Muscle of leg (tissue), 16 donors: ENCODE measurements at places on chromosomes 2 and 18. TPM values are rescaled to one million over a fixed set of nuclear protein-coding genes. Genes with fewer than 3 reads are reported as not detected.
A peak's percentile ranks its signal among the peaks of the same experiment; 100 is the strongest.

DNA sequence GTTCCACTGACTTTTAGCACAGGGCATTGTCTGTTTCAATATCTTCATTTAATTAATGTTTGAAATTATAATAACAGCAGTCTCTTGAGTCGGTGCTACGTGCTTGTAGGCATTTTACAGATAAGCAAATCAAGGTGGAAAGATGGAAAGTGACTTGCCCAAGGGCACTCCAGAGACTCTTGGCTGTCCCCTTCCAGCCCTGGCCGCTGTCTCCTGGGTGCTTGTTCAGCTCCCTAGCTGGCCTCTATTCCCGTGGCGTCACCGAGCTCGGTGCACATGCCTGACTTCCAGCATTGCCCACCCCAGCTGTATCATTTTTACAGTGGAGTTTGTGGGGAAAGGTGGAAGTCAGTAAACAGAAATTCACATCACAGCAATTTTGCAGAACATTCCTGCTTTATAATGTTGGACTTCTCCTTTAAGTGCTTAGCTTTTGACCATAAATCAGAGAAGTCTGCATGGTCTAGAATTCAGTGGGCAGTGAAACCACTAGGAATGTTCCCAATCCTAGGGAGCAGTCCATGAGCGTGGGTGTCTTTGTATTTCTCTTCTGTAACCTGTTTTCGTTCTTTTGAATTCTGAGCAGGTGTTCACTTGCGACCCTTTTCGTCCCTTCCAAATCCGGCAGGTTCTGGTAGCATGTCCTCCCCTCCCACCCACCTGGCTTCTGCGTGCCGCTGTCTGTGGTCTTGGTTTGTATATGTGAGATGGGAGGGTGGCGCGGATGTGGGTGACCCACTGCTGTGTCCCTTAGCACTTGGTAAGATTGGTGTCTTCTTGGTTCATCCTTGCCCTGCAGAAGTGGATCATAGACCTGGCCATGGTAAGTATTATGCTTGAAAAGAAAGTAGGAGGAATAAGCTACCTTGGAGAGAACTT, 8.4 kb downstream of the SLC66A3 start:
- H3K27ac ChIP-seq: no peak overlapping the region
- no peaks in the 10 kb centered on the region for H3K27me3 ChIP-seq
- no peak for DNase-seq
- H3K36me3 ChIP-seq: peaks cover 5% of the 10 kb centered on the region

- H3K4me1 ChIP-seq: peaks cover 25% of the 10 kb centered on the region
- DNase-seq: peak; percentile 85
- no peaks in the 10 kb centered on the region for H3K36me3 ChIP-seq
- no peak overlapping the region for H3K4me3 ChIP-seq
- H3K27ac ChIP-seq: no peak overlapping the region
These were observed 67.3 kb downstream of the APOB start for GRCh38 chr2:20976527-20976926.

GTF2A1L gene
- 3.4 TPM for total RNA-seq

GRCh38 chr2:35292199-35292598, 1063.4 kb upstream of the CRIM1 start:
- no peak for DNase-seq
- no peaks in the 10 kb centered on the region for H3K4me1 ChIP-seq
- no peaks in the 10 kb centered on the region for H3K27me3 ChIP-seq
- H3K4me3 ChIP-seq: no peak overlapping the region

DNA sequence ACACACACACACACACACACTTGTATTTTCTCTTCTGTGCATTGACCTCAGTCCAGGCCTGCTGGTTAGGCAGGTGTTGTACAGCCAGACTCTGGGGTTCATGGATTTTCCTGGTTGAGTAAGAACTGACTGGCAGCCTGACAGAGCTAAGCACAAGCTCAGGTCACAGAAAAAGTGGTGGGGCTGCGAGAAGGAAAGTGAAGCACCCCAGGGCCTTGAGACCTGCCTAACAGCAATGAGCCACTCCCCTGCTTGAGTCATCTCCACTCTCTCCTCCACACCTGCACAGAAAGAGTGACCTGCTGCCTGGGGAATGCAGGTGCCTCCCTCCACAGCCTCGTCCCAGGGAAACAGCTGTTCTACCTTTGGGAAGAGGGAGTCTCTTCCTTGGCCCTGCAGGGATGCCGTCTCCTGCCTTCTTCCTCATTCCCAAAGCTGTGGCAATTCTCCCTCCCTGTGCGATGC, 91.4 kb upstream of the LGALSL start:
- no peak for DNase-seq
- no peaks in the 10 kb centered on the region for H3K27me3 ChIP-seq
- H3K4me3 ChIP-seq: no peak overlapping the region
- peaks cover 11% of the 10 kb centered on the region for H3K4me1 ChIP-seq

GRCh38 chr2:74673826-74674528, 19.9 kb downstream of the SEMA4F start:
- no peaks in the 10 kb centered on the region for H3K4me1 ChIP-seq
- peaks cover 16% of the 10 kb centered on the region for H3K36me3 ChIP-seq
- H3K27ac ChIP-seq: no peak overlapping the region
- no peak for DNase-seq

ABCG8 gene
- total RNA-seq: not detected

GRCh38 chr2:28802975-28803429, 7.6 kb upstream of the SPDYA start:
- DNase-seq: no peak
- no peaks in the 10 kb centered on the region for H3K4me1 ChIP-seq
- H3K27ac ChIP-seq: no peak overlapping the region
- H3K4me3 ChIP-seq: no peak overlapping the region

GRCh38 chr2:71207601-71208000, 19.3 kb downstream of the PAIP2B start:
- no peak overlapping the region for H3K27ac ChIP-seq
- no peak overlapping the region for H3K4me3 ChIP-seq
- H3K4me1 ChIP-seq: no peaks in the 10 kb centered on the region
- DNase-seq: no peak

SLC4A3 gene
- 5.5 TPM for total RNA-seq

- H3K4me3 ChIP-seq: no peak overlapping the region
- DNase-seq: no peak
- no peaks in the 10 kb centered on the region for H3K36me3 ChIP-seq
These were observed 17.7 kb upstream of the ACOXL start for GRCh38 chr2:110714452-110715224.

DNA sequence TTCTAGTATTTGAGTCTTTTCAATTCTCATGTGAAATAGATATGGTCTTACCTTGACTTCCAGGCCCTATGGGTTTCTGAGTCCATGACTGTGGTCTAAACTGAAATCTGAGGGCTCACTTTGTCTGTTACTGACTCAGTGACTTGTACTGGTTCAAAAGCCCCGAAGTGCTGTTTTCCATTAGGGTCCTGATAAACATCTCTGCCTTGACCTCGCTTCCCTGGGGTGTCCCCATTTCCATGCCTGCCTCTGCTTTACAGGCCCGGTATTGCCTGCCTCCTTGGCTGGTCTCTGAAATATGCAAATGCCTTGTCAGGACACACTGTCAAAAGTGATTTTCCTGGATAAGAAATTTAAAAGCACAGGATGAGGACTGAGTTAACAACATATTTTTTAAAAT, 538.8 kb downstream of the SOCS6 start:
- no peaks in the 10 kb centered on the region for H3K36me3 ChIP-seq
- no peak for DNase-seq
- no peak overlapping the region for H3K4me3 ChIP-seq
- H3K4me1 ChIP-seq: no peaks in the 10 kb centered on the region

GRCh38 chr2:195428673-195429072, 228.4 kb upstream of the SLC39A10 start:
- DNase-seq: no peak
- H3K27me3 ChIP-seq: no peaks in the 10 kb centered on the region
- H3K4me3 ChIP-seq: no peak overlapping the region
- H3K27ac ChIP-seq: no peak overlapping the region
- H3K4me1 ChIP-seq: no peaks in the 10 kb centered on the region
- no peaks in the 10 kb centered on the region for H3K36me3 ChIP-seq

DNA sequence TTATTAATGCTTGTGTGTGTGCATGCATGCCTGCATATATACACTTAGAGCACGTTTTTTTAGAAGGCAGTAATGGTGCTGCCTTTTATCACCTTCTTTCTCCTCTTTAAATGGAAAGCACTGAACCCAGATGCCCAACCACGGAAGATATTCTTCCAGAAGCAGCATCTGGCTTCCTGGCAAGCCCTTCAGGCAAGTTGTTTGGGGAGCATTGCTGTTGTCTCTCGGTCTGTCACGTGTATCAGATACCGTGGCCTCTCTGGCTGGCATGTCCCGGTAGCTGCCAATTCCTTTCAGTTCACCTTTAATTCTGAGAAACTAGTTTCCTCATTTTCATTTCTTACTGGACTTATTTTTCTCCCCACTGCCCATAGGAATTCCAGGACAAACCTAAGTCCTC, 587.8 kb downstream of the ARHGAP15 start:
- no peaks in the 10 kb centered on the region for H3K27me3 ChIP-seq
- DNase-seq: peak; percentile 19
- peaks cover 4% of the 10 kb centered on the region for H3K4me1 ChIP-seq
- H3K4me3 ChIP-seq: no peak overlapping the region
- H3K27ac ChIP-seq: no peak overlapping the region
- no peaks in the 10 kb centered on the region for H3K36me3 ChIP-seq

CETN1 gene
- not detected for total RNA-seq

- DNase-seq: no peak
- H3K27me3 ChIP-seq: no peaks in the 10 kb centered on the region
- H3K4me3 ChIP-seq: no peak overlapping the region
- no peaks in the 10 kb centered on the region for H3K36me3 ChIP-seq
These were observed 104.8 kb downstream of the ARL4C start for GRCh38 chr2:234392041-234392615.

CD8B2 gene
- total RNA-seq: 0.09 TPM

IL36B gene
- not detected for total RNA-seq

GRCh38 chr2:227565080-227565479, 33.6 kb upstream of the SCYGR2 start:
- no peaks in the 10 kb centered on the region for H3K27me3 ChIP-seq
- no peak overlapping the region for H3K4me3 ChIP-seq
- DNase-seq: no peak
- no peaks in the 10 kb centered on the region for H3K36me3 ChIP-seq

PKP4 gene
- total RNA-seq: 25.0 TPM

DNA sequence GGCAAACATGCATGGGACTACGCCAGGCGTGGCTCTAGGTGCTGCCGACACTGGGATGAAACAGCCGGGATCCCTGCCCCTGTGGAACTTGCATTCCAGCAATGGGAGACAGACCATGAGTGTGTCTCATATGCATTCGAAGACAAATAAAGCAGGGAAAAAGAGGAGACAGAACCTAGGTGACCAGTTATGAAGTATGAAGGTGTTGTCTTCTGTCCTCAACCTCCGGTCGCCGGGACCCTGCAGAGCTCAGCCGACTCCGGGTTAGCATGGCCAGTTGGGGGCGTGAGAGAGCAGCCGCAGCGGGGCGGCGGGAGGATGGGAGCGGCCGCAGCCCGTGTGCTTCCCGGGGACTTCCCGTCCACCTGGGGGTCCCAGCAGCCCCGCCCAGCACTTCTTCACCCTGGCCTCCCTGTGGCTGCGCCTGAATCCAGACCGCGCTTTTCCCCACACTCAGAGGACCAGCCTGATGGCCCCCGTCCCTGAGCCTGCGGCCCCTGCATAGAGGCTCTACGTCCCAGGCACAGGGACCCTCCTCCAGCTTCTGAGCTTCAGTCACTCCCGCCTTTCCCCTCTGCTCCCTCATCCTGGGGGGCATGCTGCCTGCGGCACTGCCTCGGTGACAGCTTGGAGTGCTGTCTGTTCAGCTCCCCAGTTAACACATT, 11.4 kb downstream of the ID2 start:
- peaks cover 13% of the 10 kb centered on the region for H3K27me3 ChIP-seq
- DNase-seq: no peak
- H3K36me3 ChIP-seq: no peaks in the 10 kb centered on the region
- H3K4me1 ChIP-seq: peaks cover 4% of the 10 kb centered on the region
- no peak overlapping the region for H3K27ac ChIP-seq

MC4R gene
- total RNA-seq: 0.62 TPM

GRCh38 chr2:240595381-240596079, 9.0 kb downstream of the CAPN10 start:
- H3K27me3 ChIP-seq: no peaks in the 10 kb centered on the region
- DNase-seq: no peak
- H3K36me3 ChIP-seq: peaks cover 75% of the 10 kb centered on the region
- H3K4me3 ChIP-seq: no peak overlapping the region

WDR43 gene
- total RNA-seq: 37.3 TPM

NRBP1 gene
- total RNA-seq: 65.9 TPM

GRCh38 chr2:217903859-217904613, 98.8 kb downstream of the TNS1 start:
- H3K4me1 ChIP-seq: peaks cover 97% of the 10 kb centered on the region
- peaks cover 39% of the 10 kb centered on the region for H3K36me3 ChIP-seq
- H3K4me3 ChIP-seq: no peak overlapping the region

VWC2L gene
- total RNA-seq: not detected

GRCh38 chr18:13220361-13220991, 1.9 kb downstream of the LDLRAD4 start:
- no peak overlapping the region for H3K4me3 ChIP-seq
- no peaks in the 10 kb centered on the region for H3K36me3 ChIP-seq
- peak; percentile 63 for DNase-seq
- peaks cover 51% of the 10 kb centered on the region for H3K4me1 ChIP-seq
- peak overlapping the region; percentile 62 for H3K27ac ChIP-seq
- peaks cover 10% of the 10 kb centered on the region for H3K27me3 ChIP-seq

CHST10 gene
- total RNA-seq: 14.0 TPM

DNA sequence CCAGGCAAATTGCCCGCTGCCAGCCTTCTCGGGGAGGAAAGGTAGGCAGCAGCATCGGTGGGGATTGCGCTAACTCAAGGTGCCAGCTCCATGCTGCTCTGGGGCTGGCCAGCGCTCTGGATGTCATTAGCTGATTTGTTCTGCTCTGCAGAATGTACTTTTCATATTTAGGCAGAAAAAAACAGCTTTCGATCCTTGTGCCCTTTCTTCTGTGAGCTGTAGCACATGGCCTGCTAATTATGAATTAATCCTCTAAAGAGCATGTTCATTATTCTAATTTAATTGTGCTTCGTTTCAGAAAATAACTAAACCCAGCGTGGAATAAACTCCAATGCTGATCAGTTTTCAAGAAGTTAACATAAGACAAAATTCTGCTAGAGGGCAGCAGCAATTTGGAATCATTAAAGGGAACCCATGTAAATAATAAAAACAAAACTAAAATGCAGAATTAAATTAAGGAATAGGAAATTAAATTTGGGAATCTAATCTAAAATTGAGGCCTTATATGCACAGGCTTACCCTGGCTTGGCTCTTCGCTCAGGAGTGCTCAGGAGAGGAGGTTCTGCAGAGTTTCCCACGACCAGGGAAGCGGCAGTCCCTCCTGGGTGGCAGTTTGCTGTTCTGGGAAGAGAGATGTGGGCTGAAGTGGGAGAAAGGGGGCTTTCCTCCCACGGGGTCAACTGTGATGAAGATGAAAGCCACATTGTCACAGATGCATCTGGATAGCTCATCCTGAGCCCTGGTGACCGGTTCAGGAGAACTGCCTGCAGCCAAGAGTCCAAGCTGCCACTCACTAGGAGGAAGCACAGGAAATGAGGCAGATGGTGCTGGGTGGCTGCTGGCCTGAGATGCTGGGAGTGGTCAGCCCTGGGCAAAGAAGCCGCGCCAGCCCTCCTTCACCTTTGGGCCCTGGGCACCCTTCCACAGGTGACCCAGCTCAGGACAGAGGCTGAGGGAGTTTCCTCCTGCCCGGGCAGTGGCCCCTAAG, 93.2 kb upstream of the PKDCC start:
- peaks cover 8% of the 10 kb centered on the region for H3K4me1 ChIP-seq
- H3K4me3 ChIP-seq: no peak overlapping the region
- DNase-seq: no peak

- H3K4me3 ChIP-seq: no peak overlapping the region
- H3K27me3 ChIP-seq: no peaks in the 10 kb centered on the region
- no peaks in the 10 kb centered on the region for H3K4me1 ChIP-seq
- H3K27ac ChIP-seq: no peak overlapping the region
These were observed 39.7 kb upstream of the MMADHC start for GRCh38 chr2:149627111-149627801.
